ENCODE measurements at places on chromosomes 5 and 9. TPM values are rescaled to one million over a fixed set of nuclear protein-coding genes. Genes with fewer than 3 reads are reported as not detected.

- H3K36me3 ChIP-seq = no peaks in the 10 kb centered on the region
- H3K27ac ChIP-seq = no peak overlapping the region
- H3K4me3 ChIP-seq = no peak overlapping the region
- DNase-seq = no peak
These were observed 65.3 kb downstream of the FAM174A start for GRCh38 chr5:100600298-100600994.

DNA sequence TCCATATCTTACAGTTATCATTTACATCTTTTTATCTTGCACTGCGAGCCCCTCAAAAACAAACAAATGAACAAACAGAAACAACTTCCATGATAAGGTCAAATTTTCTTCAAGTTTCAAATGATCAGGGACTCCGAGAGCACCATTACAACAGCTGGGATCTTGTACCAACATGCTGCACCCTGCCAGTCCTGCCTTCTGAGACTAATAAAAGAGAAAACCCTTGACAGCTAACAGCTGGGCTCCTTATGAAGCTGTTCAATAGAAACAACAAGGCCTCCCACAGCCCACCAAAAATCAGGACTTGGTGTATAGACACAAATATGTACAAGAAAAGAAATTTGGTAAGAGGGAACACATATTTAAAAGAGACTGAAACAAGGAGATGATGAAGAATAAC, 985.3 kb upstream of the DMAC1 start:
- H3K27me3 ChIP-seq = no peaks in the 10 kb centered on the region
- no peaks in the 10 kb centered on the region for H3K4me1 ChIP-seq
- no peaks in the 10 kb centered on the region for H3K36me3 ChIP-seq

DNA sequence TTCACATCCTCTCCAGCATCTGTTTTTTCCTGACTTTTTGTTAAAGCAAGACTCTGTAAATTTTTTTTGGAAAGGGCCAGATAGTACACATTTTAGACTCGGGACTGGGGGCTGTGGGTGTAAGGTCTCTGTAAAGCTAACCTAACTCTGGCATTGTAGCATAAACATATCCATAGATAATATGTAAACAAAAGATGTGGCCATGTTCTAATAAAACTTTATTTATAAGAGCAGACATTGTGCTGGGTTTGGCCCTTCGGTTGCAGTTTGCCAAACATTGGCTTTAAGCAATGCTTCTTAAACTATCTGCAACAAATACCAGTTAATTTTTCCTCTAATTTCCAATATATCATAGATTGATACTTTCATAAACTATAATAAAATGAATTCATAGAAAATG, 605.2 kb downstream of the EBF1 start:
- no peaks in the 10 kb centered on the region for H3K27me3 ChIP-seq
- no peak overlapping the region for H3K4me3 ChIP-seq
- H3K27ac ChIP-seq = no peak overlapping the region
- DNase-seq = no peak
- no peaks in the 10 kb centered on the region for H3K36me3 ChIP-seq

SMU1 gene
- total RNA-seq = 26.3 TPM

Data from GM23248 (cell line).